AML-193 (cell line): ENCODE measurements at places on chromosomes 7 and 10.

GRCh38 chr10:125151553-125152449, 8.6 kb downstream of the CTBP2 start:
- no peak for DNase-seq

GRCh38 chr7:138595454-138595853, 105.7 kb downstream of the SVOPL start:
- DNase-seq = no peak

DNA sequence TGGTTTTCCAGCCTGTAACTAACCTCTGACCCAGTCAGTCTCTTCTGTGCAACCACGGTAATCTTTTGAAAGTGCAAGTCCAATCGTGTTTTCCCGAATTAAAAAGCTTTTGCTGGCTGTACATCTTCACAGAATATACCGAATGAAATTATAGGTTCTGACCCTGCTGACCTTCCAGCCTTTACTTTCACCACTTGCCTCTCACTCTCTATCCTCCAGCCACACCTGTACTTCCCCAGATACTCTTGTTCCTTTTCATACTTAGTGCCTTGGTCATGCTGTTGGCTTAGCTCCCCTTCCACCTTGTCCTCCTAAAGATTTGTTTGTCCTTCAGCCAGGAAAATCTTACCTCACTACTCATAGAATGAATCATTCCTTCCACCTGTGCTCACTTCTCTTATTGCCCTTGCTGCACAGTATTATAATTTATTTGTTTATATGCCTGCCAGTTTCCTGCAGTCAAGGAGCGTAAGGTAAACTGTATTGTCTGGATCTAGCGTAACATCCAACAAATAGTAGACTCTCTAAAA, 2.3 kb upstream of the PNPLA8 start:
- DNase-seq = no peak

DNA sequence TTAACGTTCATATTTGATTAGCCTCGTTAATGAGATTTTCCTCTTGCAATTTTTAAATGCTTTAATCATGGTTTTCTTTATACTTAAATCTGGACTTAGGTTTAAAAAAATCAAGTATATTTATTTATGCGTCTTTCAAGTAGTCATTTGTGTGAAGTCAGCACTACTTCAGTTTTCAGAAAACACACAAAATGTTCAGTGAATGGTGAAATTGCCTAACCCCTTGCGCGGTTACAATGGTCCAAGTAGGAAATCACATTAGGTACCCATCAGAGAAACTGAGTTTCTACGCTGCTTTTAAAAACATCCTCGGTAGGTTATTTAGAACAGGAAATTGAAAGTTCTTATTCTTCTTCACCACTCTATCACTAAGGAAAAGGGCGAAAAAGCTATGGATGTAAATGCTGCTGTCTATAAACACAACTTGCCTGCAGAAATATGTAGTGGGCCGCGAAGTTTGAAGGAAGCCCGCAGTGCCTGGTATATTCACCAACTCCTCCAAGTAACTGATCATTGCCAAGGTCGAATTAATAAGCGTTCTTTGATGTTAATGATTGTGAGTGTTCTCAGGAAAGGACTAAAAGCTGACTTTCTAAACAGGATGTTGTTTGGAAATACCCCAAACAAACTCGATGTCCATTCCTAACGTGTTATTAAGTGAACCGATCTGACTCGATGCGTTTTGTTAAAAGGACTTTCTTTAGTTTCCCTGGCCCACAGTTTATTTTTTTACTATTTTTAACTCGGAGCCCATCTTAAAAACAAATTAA, 1.0 kb downstream of the SYPL1 start:
- peak; percentile 35 for DNase-seq

DNA sequence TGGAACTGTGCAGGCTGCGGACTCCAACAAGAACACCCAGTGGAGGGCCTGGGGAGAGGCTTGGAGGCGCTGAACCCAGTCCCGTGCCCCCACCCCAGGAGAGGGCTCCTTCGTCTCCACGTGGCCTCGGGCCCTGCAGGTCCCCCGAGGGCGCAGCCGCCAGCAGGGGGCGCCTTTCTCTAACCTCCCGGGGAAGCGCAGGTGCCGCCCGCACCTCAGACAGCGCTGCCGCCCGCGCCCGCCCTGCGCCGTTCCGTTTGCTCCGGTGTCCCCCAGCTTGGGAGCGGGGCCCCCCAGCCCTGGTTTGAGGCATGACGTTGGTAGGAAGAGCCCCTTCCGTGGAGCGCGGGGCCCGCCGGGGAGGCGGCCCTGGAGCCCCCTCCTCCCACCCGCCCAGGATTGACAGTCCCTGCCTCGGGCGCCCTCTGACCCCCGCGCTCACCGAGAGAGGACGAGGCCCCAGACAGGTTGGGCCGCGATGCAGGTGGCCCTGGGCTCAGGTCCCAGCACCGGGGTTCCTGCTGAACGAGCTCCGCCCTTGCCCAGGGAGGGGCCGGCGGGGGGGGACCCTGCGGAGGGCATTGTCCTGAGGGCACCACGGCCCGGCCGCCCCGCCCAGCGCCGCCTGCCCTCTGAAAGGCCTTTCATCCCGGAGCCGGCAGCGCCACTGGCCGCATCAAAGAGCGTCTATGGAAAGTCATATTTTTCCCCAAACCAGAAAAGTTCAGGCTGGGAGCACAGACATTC, 42.8 kb downstream of the FOXL3 start:
- DNase-seq = peak; percentile 1

DNA sequence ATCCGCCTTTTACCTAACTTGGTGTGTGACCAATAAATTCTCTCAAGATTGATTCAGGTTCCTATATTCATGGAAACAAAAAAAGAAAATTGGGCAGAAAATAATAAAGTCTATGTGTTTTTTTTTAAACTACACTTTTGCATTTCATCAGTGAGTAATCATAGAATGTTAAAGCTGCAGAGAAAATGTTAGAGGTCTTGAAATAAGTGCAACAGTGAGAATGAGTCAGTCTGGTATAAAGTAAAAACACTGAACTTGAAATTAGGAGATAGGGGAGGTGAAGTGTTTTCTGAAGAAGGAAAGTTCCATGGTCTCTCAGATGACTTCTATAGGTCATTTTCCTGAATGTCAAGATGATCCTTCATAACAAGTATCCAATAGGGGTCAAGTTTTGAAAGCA, 202.6 kb upstream of the NRP1 start:
- no peak for DNase-seq

DNA sequence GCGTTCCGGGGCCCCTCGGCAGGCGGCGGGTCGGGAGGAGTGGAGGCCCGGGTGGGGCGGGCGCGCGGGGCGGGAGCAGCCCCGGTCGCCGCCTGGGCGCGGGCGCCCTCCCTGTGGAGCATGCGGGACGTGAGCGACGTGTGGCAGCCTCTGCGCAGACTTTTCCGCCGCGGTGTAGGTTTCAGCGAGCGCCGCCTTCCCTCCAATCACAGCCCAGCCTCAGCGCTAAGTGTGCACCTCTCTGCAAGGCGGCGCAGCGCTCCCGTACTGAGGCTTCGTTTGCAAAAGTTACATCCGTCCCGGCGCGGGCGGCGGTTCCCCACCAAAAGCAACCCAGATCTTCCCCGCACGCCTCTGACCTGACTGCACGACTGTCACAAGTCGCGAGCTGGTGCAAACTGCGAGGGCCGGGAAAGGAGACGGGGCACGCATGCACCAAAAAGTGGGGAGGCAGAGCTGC, 1.2 kb upstream of the PFKFB3 start:
- DNase-seq = peak; percentile 14

DNA sequence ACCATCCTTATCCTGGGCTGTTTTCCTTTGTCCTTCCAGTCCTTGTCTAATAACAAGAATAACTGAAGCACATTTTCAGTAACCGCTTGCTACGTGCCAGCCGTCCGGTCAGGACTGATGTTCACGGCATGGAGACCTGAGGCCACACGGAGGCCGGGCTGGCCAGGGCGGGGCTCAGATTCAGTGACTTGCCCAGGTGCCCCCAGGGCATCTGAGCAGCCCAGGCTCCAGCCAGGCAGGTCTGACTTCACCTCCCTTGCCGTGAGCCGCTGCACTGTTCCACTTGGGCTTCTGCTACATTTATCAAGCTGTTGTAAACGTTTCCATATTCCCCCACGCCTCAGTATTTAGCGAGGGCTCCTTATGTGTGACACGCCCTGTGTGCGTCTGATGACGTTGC, 43.6 kb upstream of the AP5Z1 start:
- DNase-seq = no peak

DNA sequence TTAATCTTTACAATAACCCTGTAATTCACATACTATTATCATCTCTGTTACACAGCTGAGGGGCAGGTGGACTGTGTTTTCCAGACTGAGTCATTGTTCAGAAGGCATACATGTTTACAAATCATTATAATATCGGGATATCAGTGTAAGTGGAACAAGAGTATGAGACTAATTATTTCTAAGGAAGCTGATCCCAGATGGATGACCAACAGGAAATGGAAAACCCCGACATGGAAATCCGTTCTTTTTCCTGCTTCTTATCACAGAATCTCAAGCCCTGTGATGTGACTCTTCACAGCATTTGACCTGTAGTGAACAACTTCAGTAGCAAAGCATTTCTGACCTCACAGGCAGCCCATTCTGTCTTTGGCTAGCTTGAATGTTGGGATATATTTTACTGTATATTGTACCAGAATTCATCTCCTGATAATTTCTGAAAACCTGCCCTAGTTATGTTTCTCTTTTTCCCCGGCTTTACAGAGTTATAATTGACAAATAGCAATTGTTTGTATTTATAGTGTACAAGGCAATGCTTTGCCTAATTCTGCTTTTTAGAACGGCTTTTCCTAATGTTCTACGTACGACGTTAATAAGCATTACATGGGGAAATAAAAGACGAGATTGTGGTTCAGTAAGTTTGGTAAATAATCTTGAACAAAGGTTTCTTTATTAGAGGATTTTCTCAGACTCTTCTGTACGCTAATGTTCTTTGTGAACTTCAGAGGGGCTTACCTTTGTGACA, 78.6 kb upstream of the SYPL1 start:
- DNase-seq = no peak

DNA sequence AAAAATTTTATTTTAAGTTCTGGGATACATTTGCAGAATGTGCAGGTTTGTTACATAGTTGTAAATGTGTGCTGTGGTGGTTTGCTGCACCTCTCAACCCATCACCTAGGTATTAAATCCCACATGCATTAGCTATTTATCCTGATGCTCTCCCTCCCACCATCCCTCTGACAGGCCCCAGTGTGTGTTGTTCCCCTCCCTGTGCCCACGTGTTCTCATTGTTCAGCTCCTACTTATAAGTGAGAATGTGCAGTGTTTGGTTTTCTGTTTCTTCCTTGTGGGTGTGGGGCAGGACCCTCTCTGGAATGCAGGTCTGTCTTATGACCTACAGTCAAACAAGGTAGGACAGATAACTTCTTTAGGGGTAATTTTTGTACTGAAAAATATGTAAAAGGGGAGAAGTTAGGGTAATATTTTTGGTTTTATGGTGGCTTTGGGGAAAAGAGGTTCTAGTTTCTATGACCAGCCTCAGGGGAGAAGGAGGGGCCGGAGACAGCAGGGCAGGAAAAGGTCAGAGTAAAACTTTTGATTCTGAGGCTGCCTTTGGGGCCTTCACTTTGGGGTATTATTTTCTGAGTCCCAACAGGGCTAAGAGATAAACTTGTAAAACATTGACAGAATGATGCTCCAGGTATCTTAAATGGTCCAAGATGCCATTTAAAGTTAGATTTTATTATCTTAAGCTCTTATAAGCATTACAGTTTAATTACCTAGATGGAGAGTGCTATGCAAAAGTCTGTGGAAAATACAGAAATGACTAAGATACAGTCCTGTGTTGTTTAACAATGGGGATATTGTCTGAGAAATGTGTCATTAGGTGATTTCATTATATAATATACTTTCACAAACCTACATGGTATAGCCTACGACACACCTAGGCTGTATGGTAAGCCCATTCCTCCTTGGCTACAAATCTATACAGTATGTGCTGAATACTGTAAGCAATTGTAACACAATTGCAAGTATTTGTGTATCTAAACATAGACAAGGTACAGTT, 354.8 kb downstream of the ABCA13 start:
- DNase-seq = no peak

- DNase-seq = no peak
These were observed 96.1 kb downstream of the TPST1 start for GRCh38 chr7:66301249-66301648.

- DNase-seq = no peak
These were observed 436 bp downstream of the GNB2 start for GRCh38 chr7:100673942-100674410.
